ENCODE measurements at places on chromosomes 5 and 9. TPM values are rescaled to one million over a fixed set of nuclear protein-coding genes. Genes with fewer than 3 reads are reported as not detected.
A peak's percentile ranks its signal among the peaks of the same experiment; 100 is the strongest.

- H3K27ac ChIP-seq: no peak overlapping the region
- no peaks in the 10 kb centered on the region for H3K27me3 ChIP-seq
Observed at GRCh38 chr5:57408285-57408684, 74.3 kb downstream of the ACTBL2 start.

DNA sequence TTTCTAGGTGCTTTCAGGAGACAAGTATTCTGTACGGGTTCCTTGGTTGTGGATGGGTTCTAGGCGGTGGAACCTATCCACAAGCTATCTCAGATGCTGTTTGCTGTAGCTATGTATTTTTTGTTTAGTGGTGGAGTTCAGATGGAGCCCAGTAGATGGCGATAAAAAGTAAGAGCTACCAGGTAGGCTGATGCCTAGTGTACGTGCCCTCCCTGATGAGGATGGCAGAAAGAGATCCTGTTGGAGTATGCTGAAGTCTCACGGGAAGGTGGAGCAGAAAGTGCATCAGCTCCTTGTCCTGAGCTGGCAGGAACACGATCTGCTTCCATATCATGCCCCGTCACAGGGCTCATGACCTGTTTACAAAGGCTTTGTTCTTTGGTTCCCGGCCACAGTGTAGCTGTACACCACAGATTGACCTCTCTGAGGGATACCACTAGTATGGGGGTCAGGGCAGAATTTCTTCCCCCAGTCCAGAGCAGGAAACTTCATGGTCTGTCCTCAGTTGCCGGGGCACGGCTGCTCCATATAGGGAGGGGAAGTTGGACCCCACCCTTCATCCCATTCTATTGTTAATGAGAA lies 12.6 kb upstream of the UGT3A2 start:
- no peaks in the 10 kb centered on the region for H3K36me3 ChIP-seq
- H3K4me3 ChIP-seq: peak overlapping the region; percentile 9
- H3K27ac ChIP-seq: no peak overlapping the region
- H3K27me3 ChIP-seq: peaks cover 29% of the 10 kb centered on the region
- peaks cover 5% of the 10 kb centered on the region for H3K4me1 ChIP-seq

HAND1 gene
- total RNA-seq: not detected

PRRX2 gene
- total RNA-seq: 1.3 TPM

DYNC2I2 gene
- total RNA-seq: 196 TPM
